Hematopoietic multipotent progenitor cell (in vitro differentiated cells): ENCODE measurements at places on chromosomes 1 and 21. TPM values are rescaled to one million over a fixed set of nuclear protein-coding genes. Genes with fewer than 3 reads are reported as not detected.

- no peak for DNase-seq
These were observed 829 bp downstream of the SPEN start for GRCh38 chr1:15848143-15848928.

DNA sequence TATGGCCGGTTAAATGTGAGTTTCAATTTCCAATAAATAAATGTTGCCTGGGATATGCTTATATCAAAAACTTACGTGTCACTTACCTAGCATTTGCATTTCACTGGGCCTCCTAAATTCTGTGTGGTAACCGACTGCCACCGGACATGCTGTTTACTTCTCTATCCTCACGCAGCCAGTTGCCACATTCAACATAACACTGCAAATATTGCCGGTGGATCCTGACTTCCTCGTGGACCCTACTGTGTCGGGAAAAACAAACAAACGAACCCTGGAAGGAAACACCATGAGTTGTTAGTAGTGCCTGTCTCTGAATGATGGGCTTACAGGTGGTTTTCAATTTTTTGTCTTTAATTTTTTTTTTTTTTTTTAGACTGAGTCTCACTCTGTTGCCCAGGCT, 54.1 kb downstream of the RIPK4 start:
- no peak for DNase-seq

GRCh38 chr1:204475656-204476432, 18.8 kb downstream of the PIK3C2B start:
- DNase-seq: no peak

DNA sequence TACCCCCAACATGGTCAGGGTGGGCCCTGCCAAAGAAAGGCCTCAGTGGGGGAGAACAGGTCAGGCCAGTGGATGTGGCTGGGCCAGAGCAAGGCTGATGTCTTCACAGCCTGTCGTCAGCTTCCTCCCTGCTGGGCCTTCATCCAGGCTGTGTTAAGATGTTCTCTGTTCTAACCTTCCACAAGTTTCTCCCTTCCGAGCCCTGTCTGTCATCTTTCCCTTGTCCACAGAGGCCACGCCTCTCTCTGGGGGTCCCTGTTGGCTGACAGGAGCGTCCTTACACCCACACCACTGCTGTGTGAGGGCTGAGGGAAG, 36.2 kb downstream of the SIM2 start:
- DNase-seq: no peak

DNA sequence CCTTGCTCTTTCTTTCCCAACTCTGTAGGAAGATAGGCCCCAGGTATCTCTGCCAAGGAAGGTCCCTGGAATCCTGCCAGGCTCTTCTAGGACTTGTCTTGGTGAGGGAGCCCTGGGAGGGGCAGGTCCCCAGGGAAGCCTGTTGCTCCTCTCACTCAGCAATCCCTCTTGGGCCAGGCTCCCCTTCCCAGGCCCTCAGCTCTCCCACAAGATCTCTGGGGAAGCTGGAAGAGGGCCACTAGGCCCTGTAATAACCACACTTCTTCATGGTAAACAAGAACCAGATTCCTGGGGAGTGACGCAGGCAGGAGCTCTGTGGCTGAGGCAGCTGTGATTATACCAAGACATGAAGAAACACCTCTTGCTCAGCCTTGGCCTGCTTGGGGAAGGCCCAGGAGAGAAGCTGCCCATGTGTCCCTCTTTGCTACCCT, 9.9 kb upstream of the MAPKAPK2 start:
- no peak for DNase-seq

DNA sequence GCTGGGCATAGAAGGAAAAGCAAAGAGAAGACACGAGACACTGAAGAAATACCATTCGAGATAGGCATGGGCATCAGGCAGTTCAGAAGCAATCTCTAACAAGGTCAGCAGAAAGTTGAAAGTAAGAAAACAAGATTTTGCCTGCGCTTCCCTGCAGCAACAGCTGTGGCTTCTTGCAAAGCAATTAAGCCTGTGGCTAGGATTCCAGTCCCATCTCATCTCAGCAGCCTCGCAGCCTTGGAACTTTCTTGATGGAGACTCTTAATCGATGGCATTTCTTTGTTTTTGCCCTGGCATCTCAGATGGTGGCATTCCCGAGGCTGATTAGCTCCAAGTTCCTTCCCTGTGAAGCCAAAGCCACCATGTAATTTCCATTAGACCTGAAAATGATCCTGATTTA, 64.6 kb upstream of the SPAG17 start:
- no peak for DNase-seq

DNA sequence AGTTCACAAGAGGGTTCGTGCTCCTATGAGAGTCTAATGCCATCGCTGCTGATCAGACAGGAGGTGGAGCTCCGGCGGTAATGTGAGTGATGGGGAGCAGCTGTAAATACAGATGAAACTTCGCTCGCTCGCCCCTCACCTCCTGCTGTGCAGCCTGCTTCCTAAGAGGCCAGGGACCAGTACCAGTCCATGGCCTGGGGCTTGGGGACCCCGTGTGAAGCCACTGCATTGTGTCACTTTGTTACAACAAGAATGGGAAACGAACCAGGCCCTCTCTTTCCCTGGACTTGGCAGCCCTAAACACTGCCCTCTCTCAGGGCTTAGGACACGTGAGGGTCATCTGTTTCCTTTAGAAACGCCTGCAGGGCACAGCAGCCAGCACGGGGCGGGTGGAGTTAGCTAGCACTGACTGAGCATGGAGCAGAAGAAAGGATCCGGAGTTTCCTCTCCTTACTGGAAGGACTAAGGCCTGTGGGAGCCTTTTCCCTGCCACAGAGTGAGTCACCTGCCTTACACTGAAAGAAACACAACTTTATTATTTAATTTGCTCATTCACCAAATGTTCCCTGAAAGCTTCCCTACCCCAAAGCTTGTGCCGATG, 185.2 kb upstream of the TMEM51 start:
- DNase-seq: no peak

DNA sequence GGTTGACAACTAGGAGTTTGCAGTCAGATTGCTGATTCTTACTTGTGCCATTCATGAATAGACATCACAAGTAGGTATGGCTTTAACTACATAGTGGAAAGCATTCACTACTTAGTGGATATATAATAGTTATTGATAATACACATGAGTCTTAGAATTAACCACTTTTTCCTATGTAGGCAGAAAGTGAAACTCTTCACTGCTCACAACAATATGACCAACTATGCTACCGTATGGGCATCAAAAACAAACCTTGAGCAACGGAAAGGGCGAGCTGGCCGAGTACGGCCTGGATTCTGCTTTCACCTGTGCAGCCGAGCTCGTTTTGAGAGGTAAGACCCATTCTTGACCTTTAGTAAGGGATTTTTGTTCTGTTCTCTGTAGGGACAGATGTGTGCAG, 38.7 kb downstream of the DHX9 start:
- DNase-seq: no peak

GRCh38 chr21:17454315-17455027, 58.4 kb upstream of the CXADR start:
- peak; percentile 38 for DNase-seq

GRCh38 chr1:24932284-24932683, 2.2 kb upstream of the RUNX3 start:
- peak; percentile 59 for DNase-seq

DNA sequence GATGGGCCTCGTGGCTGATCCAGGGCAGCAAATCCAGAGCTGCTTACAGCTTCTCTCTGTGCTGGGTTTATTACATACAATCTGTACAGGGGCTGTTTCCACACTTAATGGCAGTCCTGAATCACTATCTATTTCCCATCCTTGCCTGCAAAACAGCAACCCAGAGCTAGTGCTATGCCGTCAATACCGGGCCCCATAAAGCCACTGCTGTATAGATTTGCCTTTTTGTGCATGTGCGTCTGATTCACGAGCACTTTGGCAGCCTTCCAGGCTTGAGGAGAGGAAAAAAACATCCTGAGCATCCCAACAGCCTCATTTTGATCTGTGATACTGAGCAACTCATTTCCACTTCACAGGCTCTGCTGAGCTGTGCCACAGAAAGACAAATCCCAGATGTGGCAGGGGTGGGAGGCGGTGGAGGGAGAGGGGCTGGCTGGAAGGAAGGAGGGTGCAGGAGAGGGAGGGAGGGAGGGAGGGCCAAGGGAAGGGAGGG, 65.2 kb upstream of the TARBP1 start:
- peak; percentile 74 for DNase-seq

- no peak for DNase-seq
These were observed 35.2 kb upstream of the AK4 start for GRCh38 chr1:65112811-65113210.

DNA sequence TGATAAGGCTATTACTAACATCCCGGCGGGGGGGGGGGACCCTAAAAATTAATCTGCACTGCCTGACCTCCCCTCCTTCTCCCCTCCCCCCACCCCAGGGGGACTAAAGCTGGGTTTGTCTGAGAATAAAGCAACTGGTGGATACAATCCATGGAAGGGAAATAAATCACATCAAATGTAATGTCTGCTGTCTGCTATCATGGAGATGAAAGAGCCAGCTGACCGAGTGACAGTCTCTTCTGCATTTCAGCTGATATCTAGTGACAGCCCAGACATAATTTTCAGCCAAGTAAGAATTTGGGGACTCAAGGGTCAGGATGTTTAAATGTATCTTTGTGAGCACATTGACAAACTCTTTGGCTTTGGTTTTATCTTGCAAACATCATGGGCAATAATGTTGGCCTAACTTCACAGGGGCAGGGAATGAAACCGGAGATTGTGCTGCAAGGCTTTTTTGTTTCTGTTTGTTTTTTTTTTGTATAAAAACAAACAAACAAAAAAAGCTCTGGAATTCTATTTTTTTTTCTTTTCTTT, 44.7 kb downstream of the HTR6 start:
- no peak for DNase-seq

DNA sequence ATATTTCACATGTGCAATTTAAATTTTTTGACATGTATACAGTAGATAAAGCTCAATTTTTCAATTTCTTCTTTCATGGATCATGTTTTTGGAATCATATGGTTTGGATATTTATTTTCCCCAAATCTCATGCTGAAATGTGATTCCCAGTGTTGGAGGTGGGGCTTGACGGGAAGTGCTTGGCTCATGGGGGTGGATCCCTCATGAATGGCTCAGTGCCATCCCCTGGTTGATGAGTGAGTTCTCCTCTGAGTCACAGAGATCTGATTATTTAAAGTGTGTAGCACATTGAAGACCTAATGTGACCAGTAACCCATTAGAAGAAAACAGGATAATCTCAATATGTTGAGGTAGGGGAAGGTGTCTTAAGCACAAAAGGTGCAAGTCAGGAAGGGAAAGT, 9.1 kb upstream of the IFI16 start:
- no peak for DNase-seq

- no peak for DNase-seq
These were observed 34.8 kb upstream of the TENT5C start for GRCh38 chr1:117570988-117571409.

- no peak for DNase-seq
These were observed 69.1 kb downstream of the AGPAT3 start for GRCh38 chr21:43934116-43934515.

GRCh38 chr21:31509194-31510017, 150.1 kb upstream of the SOD1 start:
- DNase-seq: peak; percentile 18

DNA sequence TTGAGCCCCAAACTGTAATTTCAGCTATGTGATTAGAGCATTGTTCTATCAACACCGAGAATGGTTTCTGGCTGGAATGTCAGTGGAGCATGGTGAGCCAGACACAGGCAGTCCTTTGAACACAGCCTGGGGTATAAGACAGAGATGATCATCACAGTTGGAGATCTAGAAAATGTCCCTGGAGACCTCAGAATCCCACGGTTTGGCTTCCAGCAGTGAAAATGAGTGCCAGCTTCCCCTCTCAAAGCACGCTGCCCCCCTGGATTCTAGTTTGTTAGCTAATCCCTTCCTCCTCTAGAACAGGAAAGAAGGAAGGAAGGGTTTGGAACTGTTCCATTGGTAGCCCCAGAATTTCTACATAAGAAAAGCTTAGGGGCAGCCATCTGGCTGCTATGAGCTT, 59.9 kb upstream of the JAK1 start:
- no peak for DNase-seq

DNA sequence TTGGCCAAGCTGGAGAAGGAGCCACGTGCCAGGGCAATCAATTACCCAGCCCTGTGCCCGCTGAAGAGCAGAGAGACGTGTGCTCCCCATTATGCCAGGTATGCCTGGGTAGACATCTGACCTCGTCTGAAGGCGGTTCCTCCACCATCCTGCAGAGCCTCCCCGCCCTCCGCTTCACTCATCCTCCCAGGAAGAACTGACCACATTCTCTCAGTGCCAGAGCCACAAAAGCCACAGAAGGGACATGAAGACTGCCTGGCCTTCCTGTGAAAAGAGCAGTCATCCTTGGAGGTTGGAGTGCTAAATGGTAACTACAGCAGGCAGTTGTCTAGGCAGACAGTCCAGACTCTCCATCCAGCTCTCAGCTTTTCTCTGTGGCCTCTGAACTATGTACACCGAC, 12.0 kb downstream of the SYT2 start:
- no peak for DNase-seq

GRCh38 chr1:89578946-89579684, 53.8 kb upstream of the LRRC8C start:
- DNase-seq: no peak

DNA sequence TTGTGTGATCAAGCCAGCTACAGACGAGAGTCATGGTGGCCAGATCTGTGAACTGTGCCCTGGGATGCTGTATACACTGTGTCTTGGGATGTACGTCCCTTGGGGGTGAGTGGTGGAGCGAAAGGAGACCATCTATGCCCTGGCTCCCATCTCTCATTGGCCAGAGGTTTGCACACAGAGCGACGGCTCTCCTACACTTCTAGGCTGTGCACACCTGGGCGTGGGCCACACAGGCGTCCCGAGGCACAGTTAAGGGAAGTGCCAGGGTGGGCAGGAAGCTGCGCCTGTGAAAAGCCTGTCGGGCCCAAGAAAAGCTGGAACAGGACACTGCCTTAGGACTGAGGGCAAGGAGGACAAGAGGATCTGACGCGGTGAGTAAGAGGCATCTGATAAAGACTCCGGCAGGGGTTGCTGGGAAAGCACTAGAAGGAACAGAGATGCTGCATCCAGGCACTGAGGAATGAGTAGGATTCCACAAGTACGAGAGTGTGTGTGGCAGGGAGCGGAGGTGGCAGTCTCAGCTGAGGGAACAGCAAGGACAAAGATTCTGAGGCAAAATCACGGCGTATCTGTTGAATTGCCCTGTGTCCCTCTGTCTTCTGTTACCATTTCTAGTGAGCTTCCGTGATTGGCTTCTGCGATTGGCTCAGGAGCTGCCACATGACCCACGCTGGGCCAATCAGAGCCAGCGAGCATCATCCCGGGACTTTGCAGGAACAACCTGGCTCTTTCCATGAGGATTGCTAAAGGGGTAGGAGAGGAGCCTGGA, 67.9 kb upstream of the ZBTB40 start:
- DNase-seq: no peak

GRCh38 chr1:13867603-13868002, 167.6 kb downstream of the PRDM2 start:
- DNase-seq: no peak

The AIRE gene
- total RNA-seq: 0.27 TPM

The GPN2 gene
- 25.6 TPM for total RNA-seq

The GPR52 gene
- total RNA-seq: 4.6 TPM

The CR1L gene
- under 0.01 TPM for total RNA-seq

The TIAM1 gene
- 1.9 TPM for total RNA-seq

The GPR137B gene
- total RNA-seq: 11.6 TPM

The DCST1 gene
- under 0.01 TPM for total RNA-seq

The TFF3 gene
- not detected for total RNA-seq

The SLC45A3 gene
- 78.6 TPM for total RNA-seq

The S100A7A gene
- total RNA-seq: not detected

The CFAP74 gene
- not detected for total RNA-seq
